ENCODE measurements at places on chromosomes 4 and X.

- DNase-seq = no peak
Observed at GRCh38 chrX:110081740-110082139, 78.8 kb downstream of the TMEM164 start.

DNA sequence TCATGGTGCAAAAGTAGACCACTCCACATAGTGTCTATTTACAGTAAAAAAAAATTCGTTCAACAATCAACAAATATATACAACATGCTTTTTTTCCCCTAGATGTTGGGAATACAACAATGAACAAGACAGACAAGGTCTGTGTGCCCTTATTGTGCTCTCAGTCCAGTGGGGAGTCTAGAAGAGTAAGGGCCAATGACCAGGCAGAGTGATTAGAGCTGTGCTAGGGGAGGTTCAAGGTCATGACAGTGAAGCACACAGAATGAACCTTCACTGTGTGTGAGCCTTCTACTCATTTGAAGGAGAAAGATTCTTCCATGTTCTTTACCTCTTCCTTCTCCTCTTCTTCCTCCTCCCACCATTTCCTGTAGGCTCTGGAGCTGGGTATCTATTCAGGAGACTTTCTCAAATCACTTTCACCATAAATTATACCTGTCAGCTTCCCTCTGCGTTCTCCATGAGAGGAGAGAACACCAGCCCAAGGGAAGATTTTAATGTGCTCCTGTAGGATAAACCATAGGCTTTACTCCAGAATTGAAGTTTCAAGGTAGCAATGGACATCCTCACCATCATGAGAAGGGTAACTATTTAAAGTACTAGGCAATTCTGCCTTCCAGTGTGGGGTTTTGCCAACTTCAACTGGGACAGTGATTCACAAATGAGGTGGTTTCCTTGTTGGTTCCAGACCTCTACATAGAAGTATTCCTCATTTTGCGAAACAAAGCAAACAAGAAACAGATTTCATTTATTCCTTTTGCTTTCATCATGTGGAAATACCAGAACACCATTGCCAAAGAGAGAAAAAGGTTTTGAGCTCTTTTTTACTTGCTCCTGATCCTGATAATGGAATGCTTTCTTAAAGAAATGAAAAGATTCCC, 246.9 kb upstream of the GPC4 start:
- no peak for DNase-seq

DNA sequence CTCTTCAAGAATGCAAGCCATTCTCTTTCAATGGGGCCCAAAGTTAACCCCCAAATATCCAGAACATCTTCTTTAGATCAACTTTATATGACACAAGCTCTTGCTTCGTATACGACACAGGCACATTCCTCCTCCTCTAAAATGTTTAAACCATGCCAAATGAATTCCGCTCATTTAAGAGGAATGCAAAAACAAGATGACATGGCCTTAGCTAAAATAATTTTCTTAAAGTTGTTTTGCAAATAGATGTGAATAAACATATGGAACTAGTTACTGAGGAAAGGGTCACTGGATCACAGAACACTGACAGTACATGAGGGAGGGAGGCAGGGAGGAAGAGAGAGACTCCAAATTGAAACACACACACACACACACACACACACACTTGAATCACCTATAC, 97.4 kb downstream of the RASL11B start:
- no peak for DNase-seq

DNA sequence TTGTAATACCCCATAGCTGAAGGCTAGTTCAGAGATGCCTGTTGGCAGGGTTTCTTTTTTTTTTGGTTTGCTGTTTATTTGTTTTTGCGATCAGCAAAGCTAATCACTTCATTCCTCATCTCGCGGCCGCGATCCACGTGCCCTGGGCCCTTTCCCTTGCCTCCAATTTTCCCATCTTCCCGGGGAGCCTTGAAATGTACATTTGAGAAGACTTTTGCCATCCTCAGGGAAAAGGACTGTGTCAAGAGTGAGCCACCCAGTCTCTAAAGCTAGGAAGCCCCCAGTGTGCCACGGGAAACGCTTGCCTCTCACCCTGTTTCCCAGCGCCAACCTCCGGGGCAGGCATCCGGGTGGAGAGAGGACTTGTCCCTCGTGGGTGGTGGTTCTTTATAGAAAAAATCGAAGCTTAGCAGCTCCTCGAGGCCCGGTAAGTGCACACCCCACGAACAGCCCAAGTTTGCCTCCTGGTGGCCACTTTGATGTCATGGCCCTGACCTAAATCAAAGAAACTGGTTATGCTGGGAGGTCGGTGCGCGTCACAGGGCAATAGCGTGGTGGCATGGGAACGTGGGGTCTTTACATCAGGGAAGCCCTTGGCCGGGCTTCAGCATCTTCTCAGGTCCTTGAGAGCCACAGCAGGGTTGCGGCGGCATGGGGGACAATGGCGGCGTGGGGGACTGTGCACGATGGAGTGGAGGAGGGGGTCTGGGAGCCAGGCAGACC, 42.0 kb downstream of the MAP7D3 start:
- DNase-seq = peak; percentile 16

GRCh38 chrX:19177721-19178120, 55.5 kb upstream of the ADGRG2 start:
- DNase-seq = no peak

DNA sequence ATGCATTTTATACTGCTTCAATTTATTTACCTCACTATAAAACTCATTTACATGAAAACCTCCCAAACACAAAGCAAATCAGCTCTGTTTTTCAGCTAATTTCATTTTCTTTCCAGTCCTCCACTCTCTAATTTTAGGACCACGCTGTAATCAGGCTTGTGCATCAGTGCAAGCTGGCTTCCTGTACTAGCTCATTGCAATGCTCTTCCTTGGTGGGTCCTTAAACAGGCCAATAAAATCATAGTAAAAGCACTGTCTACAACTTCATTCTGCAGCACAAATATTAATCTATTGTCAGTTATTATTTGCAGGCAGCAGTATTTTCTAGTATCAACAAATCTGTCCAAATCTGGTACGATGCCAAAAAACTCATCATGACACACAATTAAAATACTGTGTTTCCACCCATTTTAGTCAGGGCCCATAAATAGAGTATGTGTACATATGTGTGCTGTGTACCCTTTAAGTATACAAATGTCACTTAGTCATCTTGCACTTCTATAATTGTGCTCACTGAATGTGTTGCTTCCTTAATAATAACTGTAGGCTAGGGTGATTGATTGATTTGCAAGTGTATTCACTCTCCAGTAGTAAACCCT, 178.2 kb upstream of the HCCS start:
- DNase-seq = no peak

- no peak for DNase-seq
Observed at GRCh38 chr4:168651864-168652263, 155.0 kb downstream of the PALLD start.

DNA sequence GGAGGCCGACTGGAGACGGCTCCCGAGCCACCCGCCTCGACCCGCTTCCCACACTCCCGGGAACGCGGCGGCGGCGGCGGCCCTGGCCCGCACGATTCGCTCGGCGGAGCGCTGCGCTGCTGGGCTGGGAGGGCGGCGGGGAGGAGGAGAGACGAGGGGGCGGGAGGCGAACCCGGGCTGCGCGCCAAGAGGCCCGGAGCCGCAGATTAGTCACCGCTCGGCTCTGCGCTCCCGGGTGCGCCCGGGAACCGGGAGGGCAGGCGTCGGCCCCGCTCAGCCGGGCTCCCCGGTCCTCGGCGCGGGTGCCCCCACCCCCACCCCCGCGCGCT, 11.2 kb upstream of the BCOR start:
- DNase-seq = peak; percentile 42

DNA sequence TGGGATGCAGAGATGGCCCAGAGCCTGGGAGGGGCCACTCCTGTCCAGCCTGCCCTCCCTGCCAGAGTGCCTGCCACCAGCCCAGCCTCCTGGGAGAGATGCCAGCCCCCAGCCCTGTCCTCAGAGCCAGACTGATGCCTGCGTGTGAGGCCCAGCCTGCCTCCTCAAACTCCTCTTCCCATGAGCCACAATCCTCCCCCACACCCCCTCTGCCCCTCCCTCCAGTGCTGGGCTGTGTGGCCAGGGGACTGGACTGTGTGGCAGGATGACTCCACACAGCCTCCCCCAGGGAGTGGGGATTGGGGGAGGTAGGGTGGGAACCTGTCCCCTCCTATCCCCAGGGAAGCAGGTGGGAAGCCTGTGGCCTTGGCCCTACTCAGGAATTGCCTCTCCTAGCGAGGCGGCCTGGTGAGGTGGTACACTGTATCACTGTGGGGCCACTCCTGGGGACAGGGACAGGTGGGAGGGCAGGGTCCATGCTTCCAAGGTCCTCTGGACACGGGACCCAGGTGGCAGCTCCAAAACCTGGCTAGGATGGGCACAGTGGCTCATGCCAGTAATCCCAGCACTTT, 4.3 kb upstream of the SH3BP2 start:
- no peak for DNase-seq

GRCh38 chr4:76702440-76703122, 195.4 kb downstream of the SOWAHB start:
- no peak for DNase-seq

GRCh38 chrX:64377753-64378152, 17.5 kb downstream of the MTMR8 start:
- no peak for DNase-seq

DNA sequence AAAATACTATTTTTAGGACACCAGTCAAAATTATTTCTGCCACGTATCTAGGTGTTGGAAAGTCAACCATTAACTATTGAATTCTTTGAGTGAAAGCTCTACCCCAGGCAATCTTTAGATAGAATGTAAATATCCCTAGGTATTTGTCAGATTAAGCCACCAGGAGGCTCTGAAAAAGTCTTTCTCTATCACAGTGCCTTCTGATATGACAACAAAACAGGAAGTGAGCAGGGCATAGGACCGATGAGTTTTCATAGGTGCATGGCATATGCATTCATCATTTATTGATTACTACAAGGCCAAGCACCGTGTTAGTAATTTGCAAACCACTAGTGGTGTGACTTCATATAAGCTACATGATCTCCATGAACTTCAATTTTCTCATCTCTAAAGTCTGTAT, 333.6 kb upstream of the F9 start:
- DNase-seq = no peak

- DNase-seq = no peak
Observed at GRCh38 chr4:37674439-37674838, 11.7 kb downstream of the RELL1 start.

DNA sequence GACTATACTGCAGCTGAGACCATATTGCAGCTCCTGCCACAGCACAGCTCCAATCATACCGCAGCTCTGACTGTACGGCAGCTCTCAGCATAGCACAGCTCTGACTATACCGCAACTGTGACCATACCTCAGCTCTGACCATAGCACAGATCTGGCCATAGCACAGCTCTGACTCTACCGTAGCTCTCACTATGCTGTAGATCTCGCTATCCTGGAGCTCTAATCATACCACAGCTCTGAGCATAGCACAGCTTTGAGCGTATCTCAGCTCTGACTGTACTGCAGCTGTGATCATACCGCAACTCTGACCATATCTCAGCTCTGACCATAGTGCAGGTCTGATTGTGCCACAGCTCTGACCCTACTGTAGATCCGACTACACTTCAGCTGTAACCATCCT, 139.2 kb downstream of the ASMT start:
- DNase-seq = no peak

DNA sequence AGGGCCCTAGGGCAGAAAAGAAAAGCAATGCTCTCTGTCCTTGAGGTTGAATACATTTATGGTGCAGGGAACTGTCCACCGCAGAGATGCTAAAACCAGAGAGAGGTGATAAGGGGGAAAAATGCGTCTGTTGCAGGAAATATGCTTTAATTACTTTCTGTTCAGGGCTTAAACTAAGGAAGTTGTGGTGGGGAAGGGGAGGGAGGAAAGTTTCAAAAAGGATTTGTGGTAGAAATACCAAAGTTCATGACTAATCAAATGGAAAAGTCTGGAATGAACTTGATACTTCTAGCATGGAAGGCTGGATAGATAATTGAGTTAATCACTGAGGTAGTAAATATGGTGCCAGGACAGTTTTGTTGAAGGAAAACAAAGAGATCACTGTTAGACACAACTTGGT, 99.0 kb downstream of the ASB9 start:
- DNase-seq = no peak

DNA sequence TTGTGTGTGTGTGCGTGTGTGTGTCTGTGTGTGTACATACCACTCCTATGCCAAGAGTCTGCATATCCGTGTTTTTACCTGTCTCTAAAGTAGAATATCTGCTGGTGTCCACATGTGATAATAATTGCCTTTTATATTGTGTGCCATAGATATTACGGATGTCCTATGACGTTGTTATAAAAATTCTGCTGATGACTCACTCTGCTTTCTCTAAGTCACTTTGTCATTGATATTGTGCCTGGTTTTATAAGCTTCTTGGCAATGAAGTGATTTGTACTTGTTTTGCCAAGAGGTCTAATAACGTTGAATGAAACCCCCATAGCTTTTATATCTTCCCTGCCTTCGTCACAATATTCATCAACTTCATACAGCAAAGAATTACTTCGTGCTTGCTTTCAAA, 102.6 kb upstream of the C1GALT1C1 start:
- DNase-seq = no peak

GRCh38 chr4:7192252-7193029, at the start of gene SORCS2:
SORCS2 (plus strand) TSS chr4:7192538.
- peak; percentile 14 for DNase-seq

DNA sequence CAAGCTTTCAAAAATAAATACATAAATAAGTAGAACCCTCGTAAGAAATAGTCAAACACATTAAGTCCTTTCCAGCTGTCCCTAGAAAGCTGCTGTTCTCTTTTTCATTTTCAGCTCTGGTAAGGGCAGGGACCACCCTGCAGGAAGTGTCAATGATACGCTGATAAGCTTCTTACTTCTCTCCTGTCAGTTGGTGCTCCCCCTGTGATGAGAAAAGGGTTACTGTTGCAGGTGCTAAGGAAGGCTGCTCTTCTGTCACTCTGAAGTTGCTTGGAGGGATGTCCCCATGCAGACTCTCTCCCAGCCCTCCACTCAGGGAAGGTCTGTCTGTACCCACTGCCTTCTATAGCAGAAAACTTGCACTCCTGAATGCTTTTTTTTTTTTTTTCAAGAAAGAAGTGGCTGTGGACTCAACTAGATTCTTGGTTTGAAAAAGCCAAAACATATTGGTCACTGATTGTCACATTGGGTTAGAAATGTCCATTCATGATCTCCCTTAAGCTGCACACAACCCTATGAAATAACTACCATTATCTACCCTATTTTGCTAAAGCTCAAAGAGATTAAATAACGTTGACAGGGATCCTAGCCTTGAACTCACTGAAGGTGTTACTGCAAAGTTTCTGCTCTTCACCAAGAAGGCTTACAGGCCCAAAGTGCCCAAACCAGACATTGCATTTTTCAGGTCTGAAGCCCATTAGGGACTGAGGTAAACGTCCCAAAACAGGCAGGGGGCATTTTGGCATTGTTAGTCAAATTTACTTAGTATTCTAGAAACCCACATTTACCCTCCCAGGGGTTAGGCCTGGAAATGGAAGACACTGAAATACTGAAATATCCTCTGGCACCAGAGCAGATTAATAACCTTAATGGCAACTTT, 1.2 kb downstream of the CXCL3 start:
- no peak for DNase-seq

- no peak for DNase-seq
Observed at GRCh38 chr4:147418226-147418625, 62.7 kb upstream of the EDNRA start.

GRCh38 chr4:25654031-25654970, 1.4 kb upstream of the SLC34A2 start:
- DNase-seq = no peak

All from T-cell (primary cell).